ENCODE measurements at places on chromosomes 1 and 21.

DNA sequence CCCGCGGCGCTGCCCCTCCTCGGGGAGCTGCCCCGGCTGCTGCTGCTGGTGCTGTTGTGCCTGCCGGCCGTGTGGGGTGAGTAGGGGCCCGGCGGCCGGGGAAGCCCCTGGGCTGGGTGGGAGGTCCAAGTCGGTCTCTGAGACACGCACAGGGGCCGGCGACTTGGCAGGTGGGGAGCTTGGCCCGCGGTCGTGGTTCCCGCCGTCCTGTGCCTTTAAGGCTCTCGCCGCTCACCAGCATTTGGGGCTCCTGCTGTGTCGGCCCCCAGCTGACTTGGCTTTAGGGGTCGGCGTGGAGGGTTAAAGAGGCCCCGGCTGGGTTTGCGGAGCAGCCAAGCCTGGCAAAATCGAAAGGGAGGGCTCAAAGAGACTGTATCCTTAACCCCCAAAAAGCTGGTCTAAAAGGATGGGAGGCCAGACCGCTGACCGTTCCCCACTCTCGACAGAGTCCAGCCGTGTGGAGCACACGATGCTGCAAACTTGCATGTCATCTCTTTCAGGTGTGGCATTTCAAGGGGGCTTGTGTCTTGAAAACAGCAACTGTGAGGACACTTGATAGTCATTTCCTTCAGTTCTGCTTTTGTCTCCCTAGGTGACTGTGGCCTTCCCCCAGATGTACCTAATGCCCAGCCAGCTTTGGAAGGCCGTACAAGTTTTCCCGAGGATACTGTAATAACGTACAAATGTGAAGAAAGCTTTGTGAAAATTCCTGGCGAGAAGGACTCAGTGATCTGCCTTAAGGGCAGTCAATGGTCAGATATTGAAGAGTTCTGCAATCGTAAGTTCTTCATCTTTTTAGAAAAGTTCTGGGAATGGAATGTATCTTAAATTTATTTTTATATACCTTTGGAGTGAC is 540 bp downstream of the CD55 start:
- no peak for DNase-seq

- no peak for DNase-seq
Observed at GRCh38 chr1:51649593-51650091, 32.8 kb downstream of the OSBPL9 start.

- no peak for DNase-seq
Observed at GRCh38 chr1:161779393-161779792, 13.3 kb downstream of the ATF6 start.

GRCh38 chr21:25964015-25964414 is 206.6 kb downstream of the APP start:
- DNase-seq: no peak

- peak; percentile 80 for DNase-seq
Observed at GRCh38 chr1:46401964-46402626, 8.0 kb downstream of the FAAH start.

GRCh38 chr1:193927550-193927949 is 741.1 kb upstream of the B3GALT2 start:
- DNase-seq: no peak

DNA sequence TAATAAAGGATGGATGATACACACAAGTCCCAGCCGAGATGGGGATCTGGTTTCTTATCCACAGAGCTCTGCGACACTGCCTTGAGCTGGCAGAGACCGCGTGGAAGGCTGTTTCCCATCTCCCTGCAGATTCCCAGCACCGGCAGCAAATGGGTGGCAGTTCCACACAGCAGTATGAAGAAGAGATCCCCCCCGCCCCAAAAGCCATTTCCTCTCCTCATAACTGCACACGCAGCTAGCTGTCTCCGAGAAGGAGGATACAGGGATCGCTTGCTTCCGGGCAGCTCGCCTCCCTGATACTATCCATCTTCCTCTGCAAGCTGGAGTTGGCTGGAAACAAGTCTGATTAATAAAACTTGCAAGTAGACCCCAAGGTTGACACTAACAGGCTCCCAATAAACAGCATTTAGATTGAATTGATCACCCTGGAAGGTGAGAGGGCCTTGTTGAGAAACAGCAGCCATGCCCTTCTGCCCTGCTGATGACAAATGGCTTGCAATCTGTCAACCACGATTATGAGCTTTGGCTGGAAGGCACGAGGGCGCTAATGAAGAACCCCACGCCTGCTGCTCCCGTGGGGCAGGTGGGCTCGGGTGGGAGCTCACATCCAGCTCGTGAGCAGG is 642.3 kb downstream of the AJAP1 start:
- DNase-seq: no peak

DNA sequence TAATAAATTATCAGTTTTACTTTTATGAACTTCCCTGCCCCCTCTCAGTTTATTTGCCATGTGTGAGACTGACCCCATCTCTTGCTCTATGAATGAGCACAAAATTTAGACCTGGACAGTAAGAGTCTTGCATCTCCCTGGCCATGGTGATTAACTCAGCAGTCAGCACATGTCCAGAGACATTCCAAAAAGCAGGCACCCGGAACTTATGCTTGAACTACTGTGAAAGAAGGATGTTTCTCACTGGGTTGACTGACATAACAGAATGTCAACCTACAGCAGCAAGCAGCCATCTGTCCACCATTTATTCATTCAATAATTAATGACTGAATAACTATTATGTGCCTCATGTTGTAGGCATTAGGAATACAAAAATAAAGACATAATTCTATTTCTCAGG is 11.3 kb upstream of the SEC16B start:
- no peak for DNase-seq

- no peak for DNase-seq
Observed at GRCh38 chr1:145978471-145978853, 14.0 kb downstream of the POLR3GL start.

DNA sequence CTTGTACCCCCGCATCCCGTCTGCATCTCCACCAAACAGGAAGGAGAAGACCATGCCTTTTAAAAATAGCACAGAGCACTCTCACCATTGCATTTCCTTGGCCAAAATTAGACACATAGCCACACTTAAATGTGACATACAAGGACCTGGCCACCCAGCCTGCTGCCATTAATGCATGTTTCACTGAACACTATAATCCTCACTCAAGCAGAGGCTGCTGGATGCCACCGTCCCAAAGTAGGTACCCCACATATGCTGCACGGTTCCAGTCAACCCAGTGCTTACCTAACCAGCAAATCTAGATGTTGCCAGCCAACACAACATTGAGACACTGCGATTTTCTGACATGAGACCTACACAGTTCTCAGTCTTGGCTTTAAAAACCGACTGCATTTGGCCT is 107.7 kb downstream of the ADSS2 start:
- no peak for DNase-seq

DNA sequence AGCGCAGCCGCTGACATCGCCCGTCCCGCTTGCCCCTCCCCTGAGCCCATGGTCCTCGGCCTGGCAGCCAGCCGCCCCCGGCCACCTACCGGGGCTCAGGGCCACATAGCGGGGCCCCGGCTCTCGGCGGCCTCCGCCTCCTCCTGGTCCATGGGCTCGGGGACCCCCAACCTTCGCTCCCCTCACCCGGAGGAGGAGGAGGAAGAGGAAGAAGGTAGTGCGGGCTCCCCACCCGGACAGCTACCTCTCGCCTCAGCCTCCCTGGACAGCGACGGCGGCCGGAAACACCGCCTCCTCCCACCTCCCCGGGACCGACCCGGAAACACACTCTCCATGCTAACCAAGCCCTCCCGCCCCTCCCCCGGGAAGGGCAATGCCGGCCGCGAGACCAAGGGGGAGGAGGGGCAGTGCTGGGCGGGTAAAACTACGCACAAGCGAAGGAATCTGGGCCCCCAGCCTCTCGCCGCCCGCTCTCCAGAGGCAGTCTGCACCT is at the start of gene KIAA0319L:
TSS of gene KIAA0319L (minus strand) at position 286 of the 493 bp plus-strand sequence. CDS start 2,912 bp downstream, outside the sequence.
- peak; percentile 83 for DNase-seq

GRCh38 chr1:56278061-56278460 is 301.3 kb downstream of the PLPP3 start:
- DNase-seq: no peak

DNA sequence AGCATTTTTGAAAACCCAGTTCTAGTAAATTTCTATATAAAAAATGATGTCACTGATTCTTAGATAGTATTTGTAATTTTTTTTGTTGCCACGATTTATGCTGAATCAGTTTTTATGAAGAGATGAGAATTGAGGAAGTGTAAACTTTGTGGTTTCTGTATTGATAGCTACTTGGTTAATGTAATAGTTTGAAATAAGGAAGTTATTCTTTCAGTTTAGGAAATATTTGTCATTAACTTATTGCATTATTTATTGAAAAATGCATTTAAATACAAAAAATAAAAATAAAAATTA is 97.8 kb downstream of the ZFYVE9 start:
- DNase-seq: no peak

DNA sequence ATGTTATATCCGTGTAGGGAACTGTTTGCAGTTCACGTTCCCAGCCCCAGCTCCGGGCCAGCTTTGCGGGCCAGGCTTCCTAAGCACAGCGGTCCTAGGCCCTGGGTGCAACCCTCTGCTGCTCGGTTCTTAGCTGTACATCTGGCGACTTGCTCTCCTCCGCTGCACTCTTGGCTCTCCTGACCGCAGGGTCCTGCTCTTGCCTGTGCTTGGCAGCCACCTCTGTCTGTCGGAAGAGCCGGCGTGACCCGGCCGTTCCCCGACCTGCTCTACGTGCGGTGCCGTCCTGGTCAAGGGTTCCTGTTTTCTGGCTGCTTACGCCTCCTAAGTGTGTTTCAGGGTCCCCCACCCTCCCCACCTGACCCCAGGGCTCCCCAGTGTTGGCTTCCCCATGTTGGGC is 36.7 kb downstream of the FAAP20 start:
- no peak for DNase-seq

GRCh38 chr1:57599236-57599994 is 175.6 kb upstream of the DAB1 start:
- no peak for DNase-seq

- no peak for DNase-seq
Observed at GRCh38 chr1:216410026-216410425, 13.2 kb downstream of the USH2A start.

DNA sequence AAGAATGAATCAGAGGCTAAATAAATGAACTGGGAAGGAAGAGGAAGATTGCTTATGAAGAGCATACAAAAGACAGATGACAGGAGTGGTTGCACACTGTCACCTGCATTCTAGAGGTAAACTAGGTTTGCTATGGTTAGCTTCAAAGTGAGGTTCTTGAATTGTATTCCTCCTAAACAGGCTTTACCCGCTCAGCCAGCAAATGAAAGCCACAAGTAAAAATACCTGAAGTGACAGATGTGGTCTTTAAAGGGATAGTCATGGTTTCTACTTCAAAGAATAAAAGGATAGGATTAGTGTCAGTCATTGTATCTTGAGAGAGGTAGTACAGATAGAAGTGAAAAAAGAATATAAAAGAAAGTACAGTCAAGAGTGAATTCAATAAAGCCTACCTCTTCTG is 32.4 kb upstream of the PRDX6 start:
- DNase-seq: no peak

- no peak for DNase-seq
Observed at GRCh38 chr1:56551691-56552090, 27.7 kb downstream of the PLPP3 start.

DNA sequence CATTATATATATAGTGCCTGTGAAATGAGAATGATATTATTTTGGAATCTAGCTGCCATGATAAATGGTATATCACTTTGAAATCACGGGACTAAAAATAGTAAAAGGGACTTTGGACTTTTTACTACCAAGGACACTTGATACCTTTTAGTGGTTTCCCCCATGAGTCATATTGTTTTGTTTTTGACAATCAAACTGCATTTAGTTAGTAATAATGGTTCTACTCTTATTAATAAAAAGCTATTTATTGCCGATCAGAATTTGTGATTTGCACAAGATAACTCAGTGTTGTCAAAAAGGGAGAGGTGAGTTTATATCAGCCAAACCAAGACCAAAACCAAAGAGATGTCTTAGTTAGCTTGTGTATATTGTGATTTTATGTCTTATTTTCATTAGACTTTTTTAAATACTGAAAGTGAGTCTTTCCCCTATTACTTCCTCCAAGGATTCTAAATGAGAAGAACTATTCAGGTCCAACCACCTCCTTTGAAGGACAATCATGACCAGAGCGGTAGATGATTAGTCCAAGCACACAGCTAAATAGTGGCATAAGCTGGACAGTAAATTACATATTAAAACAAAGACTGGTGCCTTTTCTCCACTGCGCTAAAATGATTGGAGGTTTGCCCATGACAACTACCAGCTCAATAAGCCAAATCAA is 281.7 kb upstream of the ESRRG start:
- DNase-seq: no peak

GRCh38 chr1:3459051-3459908 is 4.8 kb downstream of the ARHGEF16 start:
- DNase-seq: no peak

DNA sequence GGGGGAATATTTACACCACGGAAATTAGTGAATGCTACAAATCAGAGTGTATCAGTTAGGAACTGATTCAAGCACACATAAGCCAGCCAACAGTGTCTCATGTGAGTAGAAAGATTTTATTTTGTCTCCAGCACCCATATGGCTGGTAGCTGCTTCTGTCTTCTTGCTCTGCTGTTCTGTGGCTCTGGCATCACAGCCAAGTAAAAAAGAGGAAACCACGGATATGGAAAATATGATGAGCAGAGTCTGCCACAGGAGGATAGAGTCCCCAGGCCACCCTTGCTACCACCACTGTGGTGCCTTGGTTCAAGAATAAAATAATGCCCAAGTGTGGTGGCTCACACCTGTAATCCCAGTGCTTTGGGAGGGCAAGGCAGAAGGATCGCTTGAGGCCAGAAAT is 53.6 kb upstream of the SPOCD1 start:
- no peak for DNase-seq

GRCh38 chr1:1561801-1562470 is 12.7 kb downstream of the SSU72 start:
- no peak for DNase-seq

DNA sequence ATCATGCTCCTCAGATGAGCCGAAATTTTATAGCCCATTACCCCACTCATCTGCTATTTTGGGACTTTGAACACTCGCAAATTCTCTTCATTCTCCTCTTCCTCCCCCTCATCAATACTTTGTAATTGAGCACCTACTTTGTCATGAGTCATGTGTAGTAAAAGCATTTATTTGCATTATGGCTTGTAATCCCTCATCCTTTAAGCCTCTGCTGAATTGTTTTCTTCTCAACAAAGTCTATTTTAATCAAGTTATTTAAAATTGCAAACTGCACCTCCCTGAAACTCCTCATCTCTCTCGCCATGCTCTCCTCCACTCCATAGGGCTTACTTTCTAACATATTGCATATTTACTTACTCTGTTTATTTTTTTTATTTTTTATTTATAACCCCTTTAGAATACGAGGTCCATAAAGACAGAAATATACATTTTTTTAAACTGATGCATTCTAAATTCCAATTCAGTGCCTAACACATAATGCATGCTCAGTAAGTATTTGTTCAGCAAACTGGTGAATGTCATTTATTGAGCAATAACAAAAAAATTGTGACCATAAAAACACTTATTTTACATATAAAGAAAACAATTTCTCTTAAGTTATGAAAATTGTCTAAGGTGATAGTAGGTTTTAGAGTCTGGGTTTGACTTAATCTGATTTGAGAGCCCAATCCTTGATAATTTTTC is 161.7 kb downstream of the FASLG start:
- no peak for DNase-seq

DNA sequence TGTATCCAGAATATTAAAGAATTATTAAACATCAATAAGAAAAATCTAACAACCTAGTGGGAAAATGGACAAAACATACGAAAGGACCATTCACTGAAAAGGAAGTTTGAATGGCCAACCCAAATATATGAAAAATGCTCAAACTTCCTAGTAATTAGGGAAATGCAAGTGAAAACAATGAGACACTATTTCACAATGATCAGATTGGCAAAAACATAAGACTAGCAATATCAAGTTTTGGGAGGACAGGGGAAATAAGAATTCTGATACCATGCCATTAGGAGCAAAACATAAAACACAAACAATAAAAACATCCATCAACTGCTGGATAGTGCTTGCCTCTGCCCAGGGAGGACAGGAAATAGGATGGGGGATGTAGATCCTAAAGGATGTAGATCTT is 14.3 kb downstream of the XCL2 start:
- DNase-seq: no peak
